ENCODE measurements at places on chromosomes 11 and 22. TPM values are rescaled to one million over a fixed set of nuclear protein-coding genes. Genes with fewer than 3 reads are reported as not detected.

GRCh38 chr11:14081581-14082231 is 119.2 kb downstream of the SPON1 start:
- H3K4me1 ChIP-seq = no peaks in the 10 kb centered on the region
- no peak overlapping the region for H3K27ac ChIP-seq
- H3K4me3 ChIP-seq = no peak overlapping the region
- H3K27me3 ChIP-seq = no peaks in the 10 kb centered on the region
- no peak for DNase-seq

Gene PHETA2
- total RNA-seq = 2.6 TPM

- H3K27me3 ChIP-seq = no peaks in the 10 kb centered on the region
- no peak for DNase-seq
- H3K4me3 ChIP-seq = no peak overlapping the region
- H3K36me3 ChIP-seq = no peaks in the 10 kb centered on the region
- no peak overlapping the region for H3K27ac ChIP-seq
- peaks cover 21% of the 10 kb centered on the region for H3K4me1 ChIP-seq
Observed at GRCh38 chr11:122804161-122804560, 34.1 kb upstream of the CRTAM start.

Gene THRSP
- not detected for total RNA-seq

Gene POU2AF1
- total RNA-seq = 165 TPM

DNA sequence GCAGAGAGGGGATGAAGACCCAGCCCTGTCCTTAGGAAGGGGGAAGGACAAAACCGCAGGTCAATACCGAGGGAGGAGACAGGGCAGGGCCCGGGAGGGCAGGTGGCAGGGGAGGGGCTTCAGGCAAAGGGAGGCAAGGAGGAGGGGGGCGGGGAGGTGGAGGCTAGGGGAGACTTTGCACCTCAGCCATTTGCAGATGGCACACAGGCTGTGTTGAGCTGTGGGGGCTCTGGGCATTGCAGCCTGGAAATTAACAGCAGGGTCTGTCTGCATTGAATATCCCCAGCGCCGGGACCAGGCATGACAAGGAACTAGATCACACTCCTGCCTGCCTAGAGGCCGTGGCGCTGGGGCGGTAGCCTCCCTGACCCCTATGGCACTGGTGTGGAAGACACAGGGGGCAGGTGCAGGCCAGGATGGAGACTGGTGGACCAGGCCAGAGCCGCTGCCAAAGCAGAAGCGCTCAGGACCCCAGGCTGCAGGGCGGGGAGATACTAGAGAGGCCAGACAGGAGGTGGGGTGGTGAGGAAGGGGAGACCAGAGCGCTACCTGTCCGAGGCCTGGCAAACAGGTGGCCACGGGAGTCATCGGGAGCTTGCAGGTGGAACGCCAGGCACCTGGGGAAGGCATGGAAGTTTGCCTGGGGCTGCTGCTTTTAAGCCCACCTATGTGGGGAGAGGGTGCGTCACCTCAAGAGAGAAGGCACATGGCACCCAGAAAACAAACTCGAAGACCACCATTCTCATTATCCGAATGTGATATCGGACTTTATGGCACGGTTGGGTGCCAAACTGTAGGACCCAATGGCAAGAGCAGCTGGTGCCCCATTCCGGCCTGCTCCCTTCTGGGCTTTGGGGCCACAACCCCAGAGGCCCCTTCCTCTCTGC is 11.5 kb downstream of the CBX6 start:
- no peaks in the 10 kb centered on the region for H3K4me1 ChIP-seq
- DNase-seq = no peak
- no peak overlapping the region for H3K27ac ChIP-seq
- 0 out of 2 replicates have a peak, but pooled peaks cover 5% of the 10 kb centered on the region for H3K36me3 ChIP-seq
- no peak overlapping the region for H3K4me3 ChIP-seq

Gene SLC22A12
- not detected for total RNA-seq

GRCh38 chr11:126384449-126385070 is 29.1 kb downstream of the ST3GAL4 start:
- H3K4me3 ChIP-seq = no peak overlapping the region
- DNase-seq = no peak
- H3K36me3 ChIP-seq = no peaks in the 10 kb centered on the region
- H3K4me1 ChIP-seq = no peaks in the 10 kb centered on the region

Gene ARL14EP
- 31.7 TPM for total RNA-seq

- peaks cover 18% of the 10 kb centered on the region for H3K4me1 ChIP-seq
- DNase-seq = no peak
- H3K4me3 ChIP-seq = no peak overlapping the region
- H3K27me3 ChIP-seq = no peaks in the 10 kb centered on the region
Observed at GRCh38 chr22:45787759-45788158, 116.1 kb downstream of the ATXN10 start.

GRCh38 chr11:107257710-107258109 is 199.9 kb downstream of the CWF19L2 start:
- H3K4me3 ChIP-seq = no peak overlapping the region
- H3K36me3 ChIP-seq = no peaks in the 10 kb centered on the region
- no peak for DNase-seq
- H3K4me1 ChIP-seq = peaks cover 3% of the 10 kb centered on the region

- H3K27me3 ChIP-seq = peaks cover 5% of the 10 kb centered on the region
- H3K27ac ChIP-seq = no peak overlapping the region
- no peaks in the 10 kb centered on the region for H3K36me3 ChIP-seq
- no peak overlapping the region for H3K4me3 ChIP-seq
Observed at GRCh38 chr22:28882545-28882877, 861 bp upstream of the ZNRF3 start.

Gene CD248
- total RNA-seq = 0.13 TPM

GRCh38 chr11:87141980-87142514 is 104.3 kb downstream of the TMEM135 start:
- H3K4me1 ChIP-seq = no peaks in the 10 kb centered on the region
- H3K27me3 ChIP-seq = no peaks in the 10 kb centered on the region
- no peak for DNase-seq
- H3K4me3 ChIP-seq = no peak overlapping the region
- no peak overlapping the region for H3K27ac ChIP-seq

GRCh38 chr22:49190816-49191505 is 636.7 kb downstream of the BRD1 start:
- no peak overlapping the region for H3K27ac ChIP-seq
- no peaks in the 10 kb centered on the region for H3K27me3 ChIP-seq
- no peaks in the 10 kb centered on the region for H3K4me1 ChIP-seq
- no peaks in the 10 kb centered on the region for H3K36me3 ChIP-seq
- H3K4me3 ChIP-seq = no peak overlapping the region

Gene SLC35F2
- 33.9 TPM for total RNA-seq

GRCh38 chr11:115806056-115806455 is 301.8 kb upstream of the CADM1 start:
- no peaks in the 10 kb centered on the region for H3K27me3 ChIP-seq
- H3K4me1 ChIP-seq = no peaks in the 10 kb centered on the region
- no peak overlapping the region for H3K4me3 ChIP-seq
- no peak for DNase-seq
- H3K27ac ChIP-seq = no peak overlapping the region
- no peaks in the 10 kb centered on the region for H3K36me3 ChIP-seq

DNA sequence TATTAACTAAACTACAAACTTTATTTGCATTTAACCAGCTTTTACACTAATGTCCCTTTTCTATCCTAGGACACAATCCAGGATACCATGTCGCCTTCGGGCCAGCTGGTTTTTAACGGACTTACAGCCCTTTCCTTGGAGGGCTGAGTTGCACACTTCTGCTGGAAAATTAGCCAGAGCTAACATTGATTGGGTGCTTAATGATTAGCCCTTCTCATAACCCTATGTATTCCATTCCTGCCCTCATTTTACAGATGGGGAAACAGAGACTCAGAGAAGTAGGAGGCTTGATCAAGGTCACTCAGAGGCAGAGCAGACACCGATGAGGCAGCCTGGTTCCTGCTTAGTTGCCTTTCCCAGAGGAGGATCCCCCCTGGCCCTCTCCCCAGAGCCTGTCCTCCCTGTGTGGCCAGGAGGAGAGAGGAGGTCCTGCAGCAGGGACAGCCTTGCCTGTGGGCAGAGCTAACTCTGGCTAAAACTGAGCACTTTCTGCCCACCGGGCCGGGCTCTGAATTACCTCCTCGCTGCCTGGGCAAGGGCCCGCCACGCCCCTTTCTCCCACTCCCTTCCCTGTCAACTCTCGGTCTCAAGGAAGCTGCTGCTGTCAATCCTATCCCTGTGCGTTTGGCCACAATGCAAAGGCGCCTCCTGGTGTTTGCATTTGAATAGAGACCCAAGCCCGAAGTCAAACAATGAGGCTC is 59.6 kb upstream of the PAX6 start:
- no peak overlapping the region for H3K4me3 ChIP-seq
- no peak overlapping the region for H3K27ac ChIP-seq
- no peaks in the 10 kb centered on the region for H3K36me3 ChIP-seq
- no peak for DNase-seq
- H3K27me3 ChIP-seq = no peaks in the 10 kb centered on the region

DNA sequence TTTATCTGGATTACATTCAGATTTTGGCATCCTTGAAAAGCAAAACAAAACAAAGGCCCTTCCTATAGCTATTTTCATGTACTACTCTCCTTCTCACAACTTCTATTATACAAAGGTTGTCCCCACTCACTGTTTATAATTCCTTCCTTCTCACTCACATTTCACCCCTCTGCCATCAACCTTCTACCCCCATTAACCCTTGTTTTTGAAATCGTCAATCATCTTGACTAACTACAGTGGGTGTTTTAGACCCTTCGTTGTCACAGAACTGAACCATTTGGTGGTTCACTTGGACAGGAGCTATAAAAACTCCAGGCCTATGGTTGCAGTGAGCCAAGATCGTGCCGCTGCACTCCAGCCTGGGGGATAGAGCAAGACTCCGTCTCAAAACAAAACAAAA is 639.4 kb downstream of the OPCML start:
- H3K27me3 ChIP-seq = no peaks in the 10 kb centered on the region
- no peak overlapping the region for H3K4me3 ChIP-seq
- DNase-seq = no peak
- no peaks in the 10 kb centered on the region for H3K4me1 ChIP-seq
- no peak overlapping the region for H3K27ac ChIP-seq

DNA sequence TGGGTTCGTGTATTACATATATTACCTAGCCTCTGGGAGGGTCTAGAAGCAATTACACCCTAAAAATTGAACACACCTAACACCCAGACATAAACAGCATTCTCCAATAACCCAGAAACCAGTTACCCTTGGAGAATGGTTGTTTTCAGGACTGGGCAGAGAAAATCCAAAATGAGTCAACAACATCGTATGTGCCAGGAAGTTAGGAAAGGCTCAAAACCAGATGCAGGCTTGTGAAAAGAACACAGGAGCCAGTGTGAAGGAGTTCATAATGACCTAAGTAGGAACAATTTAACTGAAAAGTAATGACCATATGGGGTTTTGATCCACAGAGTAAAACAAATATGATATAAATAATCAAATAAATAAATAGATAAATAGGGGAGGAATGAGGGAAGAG is 5.1 kb upstream of the CLPB start:
- H3K36me3 ChIP-seq = no peaks in the 10 kb centered on the region
- H3K27ac ChIP-seq = no peak overlapping the region
- H3K27me3 ChIP-seq = no peaks in the 10 kb centered on the region

GRCh38 chr11:93389737-93390136 is 59.2 kb downstream of the DEUP1 start:
- H3K27ac ChIP-seq = no peak overlapping the region
- no peaks in the 10 kb centered on the region for H3K36me3 ChIP-seq
- H3K4me1 ChIP-seq = no peaks in the 10 kb centered on the region
- no peaks in the 10 kb centered on the region for H3K27me3 ChIP-seq

DNA sequence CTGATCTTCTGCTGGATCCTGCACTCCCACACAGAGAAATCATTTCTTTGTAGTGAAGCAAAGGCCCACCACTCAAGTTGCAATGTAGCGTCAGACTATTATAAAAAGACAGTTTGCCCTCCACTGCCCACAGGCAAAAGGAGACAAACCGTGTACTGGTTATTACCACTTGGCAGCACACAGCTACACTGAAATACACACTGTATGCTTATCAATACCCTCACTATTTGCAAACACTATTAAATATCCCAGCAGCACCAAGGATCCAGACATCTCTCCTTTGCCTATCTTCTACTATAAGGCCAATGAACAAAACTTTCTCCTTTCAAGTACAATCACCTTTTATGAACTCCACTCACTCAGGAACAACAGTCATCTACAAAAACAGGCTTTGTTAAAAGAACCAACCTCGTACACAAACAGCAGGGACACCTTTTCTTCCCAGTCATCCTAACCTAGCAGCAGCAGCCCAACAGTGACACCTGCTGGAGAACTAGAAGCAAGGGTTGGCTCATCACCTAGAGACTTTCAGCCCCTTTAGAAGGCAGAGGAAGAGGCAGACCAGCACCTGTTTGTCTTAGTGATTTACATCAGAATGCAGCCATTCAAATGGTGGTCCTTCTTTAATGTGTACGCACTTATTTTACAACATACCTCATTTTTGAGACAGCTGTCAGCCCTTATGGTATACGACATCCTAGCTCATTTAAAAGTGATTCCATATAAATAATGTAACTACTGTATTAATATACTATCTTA is 56.1 kb downstream of the AMBRA1 start:
- no peaks in the 10 kb centered on the region for H3K27me3 ChIP-seq
- H3K36me3 ChIP-seq = peaks cover 11% of the 10 kb centered on the region
- DNase-seq = no peak
- no peak overlapping the region for H3K27ac ChIP-seq
- H3K4me3 ChIP-seq = no peak overlapping the region

DNA sequence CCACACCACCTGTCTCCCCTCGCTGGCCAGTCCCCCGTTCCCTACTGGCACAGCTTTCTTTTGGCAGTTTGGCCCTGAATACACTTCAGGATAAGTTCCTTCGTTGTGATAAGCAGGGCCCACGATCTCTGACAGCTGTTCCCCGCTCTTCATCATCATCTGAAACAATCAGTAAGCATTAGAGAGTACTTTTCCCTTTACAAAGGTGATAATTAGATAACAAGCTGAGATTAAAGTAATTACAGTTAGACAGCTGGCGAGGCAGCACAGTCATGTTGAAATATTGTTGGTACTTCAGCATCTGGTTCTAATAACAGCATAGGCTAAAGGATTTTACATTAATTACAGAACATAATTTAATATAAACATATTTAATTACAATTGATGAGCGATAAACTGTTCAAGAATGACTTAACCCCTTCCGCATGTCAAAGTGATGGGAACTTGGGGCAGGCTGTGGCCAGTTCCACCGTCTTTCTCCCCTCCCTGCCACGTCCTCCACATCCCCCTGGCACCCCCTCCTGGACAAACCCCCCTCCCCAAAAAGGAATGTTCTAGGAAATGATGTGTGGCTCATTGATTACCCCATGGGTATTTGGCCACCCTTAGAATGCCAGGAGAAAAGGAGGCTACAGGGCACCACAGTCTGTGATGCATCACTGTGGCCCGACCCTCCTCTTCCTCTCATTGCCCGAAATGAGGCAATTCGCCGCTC is 134.9 kb downstream of the RCN1 start:
- H3K27me3 ChIP-seq = no peaks in the 10 kb centered on the region
- H3K27ac ChIP-seq = no peak overlapping the region
- no peaks in the 10 kb centered on the region for H3K4me1 ChIP-seq
